ENCODE measurements at places on chromosomes 3 and 15.
A peak's percentile ranks its signal among the peaks of the same experiment; 100 is the strongest.

GRCh38 chr15:77569729-77570125, 63.0 kb downstream of the LINGO1 start:
- no peak for DNase-seq

DNA sequence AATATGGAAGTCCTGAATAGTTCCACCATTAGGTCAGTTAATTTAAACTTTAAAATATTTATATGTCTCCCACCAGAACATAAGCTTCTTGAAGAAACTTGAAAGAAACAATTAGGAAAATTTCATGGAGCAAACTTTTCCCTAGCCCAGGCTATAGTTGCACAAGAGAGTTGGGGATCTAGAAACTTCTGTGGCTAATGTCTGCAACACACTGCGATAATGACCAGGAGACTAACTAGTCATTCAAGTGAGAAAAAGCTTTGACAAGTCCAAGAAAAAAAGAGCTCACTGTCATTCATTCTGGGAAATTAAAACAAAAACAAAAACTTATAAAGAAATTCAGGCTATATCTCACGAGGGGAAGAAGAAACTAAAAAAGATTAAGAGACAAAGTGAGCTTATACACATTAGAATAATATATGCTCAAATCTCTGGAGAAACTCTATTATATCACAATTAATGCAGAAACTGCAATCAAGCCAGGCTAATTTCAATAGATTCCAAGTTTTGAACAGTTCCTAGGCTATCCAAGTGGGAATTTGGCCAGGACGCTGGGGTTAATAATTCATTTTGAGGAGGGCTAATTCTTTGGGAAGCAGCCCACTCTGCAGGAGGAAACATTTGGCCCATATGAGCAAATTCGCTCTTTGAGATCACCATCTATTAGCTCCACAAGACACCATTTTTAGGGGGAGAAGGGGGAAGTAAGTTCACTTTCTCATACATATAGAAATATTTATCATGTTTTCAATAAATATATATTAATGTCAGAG, 134.6 kb downstream of the MEIS2 start:
- no peak for DNase-seq

DNA sequence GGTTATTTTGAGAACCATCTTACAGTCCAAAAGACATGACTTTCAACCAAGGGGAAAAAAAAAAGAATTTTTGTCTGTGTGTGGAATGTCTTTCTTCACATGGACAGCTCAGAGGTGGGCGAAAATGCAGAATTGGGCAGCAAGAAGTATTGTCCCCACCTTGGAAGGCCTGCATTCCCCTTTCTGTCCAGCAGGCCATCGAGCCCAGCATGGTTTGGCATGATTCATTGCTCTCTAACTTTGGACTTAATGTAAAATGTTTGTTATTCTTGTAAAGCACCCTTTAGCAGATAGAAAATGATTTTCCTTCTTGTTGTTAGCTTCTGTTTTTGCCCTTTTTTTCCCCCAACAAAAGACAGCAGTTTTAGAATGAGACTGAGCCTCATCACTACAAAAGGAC, 12.4 kb downstream of the MYO1E start:
- DNase-seq: no peak

GRCh38 chr3:45659661-45660566, 29.3 kb upstream of the SACM1L start:
- peak; percentile 73 for DNase-seq

DNA sequence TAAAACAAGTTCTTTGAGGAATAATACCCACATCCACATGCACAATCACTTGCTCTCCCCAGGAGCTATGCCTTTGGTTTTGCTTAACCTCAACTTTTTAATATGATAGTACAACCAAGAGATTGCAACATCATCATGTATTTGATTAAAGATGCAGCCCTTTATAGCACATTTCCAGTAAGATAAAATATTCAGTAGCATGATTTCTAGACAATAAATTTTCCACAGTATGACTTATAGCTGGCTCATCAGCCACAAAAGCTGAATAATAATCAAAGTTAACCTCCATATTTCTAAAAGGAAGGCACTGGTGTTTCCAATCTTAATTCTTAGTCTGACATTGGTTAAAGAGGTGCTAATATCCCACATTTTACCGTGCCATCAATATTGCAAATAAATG, 622.5 kb downstream of the TBL1XR1 start:
- DNase-seq: no peak

GRCh38 chr3:120418446-120418845, 32.3 kb downstream of the FSTL1 start:
- DNase-seq: no peak

DNA sequence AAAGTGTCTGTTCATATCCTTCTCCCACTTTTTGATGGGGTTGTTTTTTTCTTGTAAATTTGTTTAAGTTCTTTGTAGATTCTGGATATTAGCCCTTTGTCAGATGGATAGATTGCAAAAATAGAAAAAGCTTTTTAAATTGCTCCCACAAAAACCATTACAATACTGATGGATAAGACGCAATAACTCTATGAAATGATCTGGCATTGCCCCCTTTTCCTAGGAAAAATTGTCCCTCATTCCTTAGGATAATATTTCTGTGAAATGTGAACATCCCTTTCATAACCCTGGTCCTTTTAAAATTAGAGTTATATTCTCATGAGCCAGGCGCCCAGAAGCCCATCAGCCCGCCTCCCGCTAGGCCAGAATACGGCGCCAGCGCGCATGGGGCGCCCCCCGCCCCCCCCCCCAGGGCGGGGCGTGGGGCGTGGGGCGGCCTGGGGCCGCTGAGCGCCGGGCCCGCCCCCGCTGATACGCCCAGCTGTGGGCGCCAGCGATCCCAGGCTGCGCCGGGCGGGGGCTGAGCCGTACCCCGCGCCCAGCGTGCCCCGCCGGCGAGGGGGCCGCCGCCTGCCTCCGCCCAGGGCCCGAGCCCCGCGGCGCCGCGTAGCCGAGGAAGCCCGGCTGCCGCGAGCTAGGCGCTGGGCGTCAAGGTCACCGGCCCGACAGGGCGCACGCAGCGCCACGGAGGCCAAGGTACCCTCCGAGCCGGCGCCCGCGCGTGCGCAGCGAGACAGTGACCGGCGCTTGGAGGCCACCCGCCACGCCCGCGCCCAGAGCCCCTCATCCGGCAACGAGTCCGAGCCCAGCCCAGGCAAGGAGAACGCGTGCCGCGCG, 11.1 kb upstream of the ROPN1B start:
- no peak for DNase-seq

GRCh38 chr3:124202754-124203153, 210.8 kb upstream of the ROPN1 start:
- no peak for DNase-seq

GRCh38 chr15:57026016-57026592, 107.7 kb downstream of the TCF12 start:
- DNase-seq: no peak

DNA sequence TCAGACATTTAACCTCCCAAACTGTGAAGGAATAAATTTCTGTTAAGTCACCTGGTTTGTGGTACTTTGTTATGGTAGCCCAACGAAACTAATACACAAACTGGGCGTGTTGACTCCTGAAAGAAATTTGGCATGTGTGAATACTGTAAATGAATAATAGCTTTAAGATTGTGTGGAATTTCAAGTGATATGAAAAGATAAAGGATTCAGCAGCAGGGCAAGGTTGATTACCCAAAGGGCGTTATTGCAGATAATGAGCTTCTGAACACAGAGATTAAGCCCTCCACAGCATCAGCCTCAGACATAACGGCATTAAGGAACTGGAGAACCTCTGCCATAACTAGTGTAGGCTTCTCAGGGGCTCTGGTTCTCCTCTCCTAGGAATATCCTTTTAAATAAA, 451.5 kb upstream of the NECTIN3 start:
- DNase-seq: no peak

- no peak for DNase-seq
Observed at GRCh38 chr3:12197475-12197874, 38.8 kb upstream of the TIMP4 start.

DNA sequence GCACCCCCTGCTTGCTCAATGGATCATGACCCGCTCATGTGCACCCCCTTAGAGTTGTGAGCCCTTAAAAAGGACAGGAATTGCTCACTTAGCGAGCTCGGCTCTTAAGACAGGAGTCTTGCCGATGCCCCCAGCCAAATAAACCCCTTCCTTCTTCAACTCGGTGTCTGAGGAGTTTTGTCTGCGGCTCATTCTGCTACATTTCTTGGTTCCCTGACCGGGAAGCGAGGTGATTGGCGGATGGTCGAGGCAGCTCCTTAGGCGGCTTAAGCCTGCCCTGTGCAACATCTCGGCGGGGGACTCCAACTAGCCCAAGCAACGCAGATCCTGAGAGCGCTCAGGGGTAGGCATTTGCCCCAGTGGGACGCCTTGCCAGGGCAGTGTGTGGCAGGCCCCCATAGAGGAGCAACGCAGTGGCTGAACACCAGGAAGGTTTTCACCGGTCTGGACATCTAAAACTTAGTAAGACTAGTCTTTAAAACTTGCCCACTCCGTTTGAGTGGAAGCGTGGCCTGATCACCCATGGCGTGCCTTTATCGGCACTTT, 9.5 kb downstream of the SLCO2A1 start:
- no peak for DNase-seq

GRCh38 chr15:47507221-47507985, 209.9 kb upstream of the SEMA6D start:
- DNase-seq: no peak

GRCh38 chr3:14244521-14245247, 66.1 kb downstream of the LSM3 start:
- DNase-seq: no peak

DNA sequence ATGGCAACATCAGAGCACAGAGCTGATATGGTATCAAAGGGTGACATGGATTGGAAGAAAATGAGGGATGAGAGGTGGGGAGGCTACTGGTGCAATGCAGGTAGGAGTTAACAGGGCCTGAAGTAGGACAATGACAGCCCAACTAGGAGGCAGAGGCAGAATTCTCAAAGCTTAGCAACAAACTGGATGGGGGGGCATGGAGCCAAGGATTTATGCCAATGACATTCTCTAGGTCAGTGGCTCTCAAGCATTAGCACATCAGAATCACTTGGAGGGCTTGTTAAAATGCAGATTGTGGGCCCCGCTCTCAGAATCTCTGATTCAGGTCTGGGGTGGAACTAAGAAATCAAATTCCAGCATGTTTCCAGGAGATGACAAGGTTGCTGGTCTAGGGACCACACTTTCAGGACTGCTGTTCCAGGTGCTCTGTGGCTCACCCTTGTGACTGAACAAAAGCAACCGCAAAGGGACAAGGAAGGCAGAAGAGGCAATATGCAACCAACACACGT, 98.0 kb upstream of the TNIK start:
- no peak for DNase-seq

DNA sequence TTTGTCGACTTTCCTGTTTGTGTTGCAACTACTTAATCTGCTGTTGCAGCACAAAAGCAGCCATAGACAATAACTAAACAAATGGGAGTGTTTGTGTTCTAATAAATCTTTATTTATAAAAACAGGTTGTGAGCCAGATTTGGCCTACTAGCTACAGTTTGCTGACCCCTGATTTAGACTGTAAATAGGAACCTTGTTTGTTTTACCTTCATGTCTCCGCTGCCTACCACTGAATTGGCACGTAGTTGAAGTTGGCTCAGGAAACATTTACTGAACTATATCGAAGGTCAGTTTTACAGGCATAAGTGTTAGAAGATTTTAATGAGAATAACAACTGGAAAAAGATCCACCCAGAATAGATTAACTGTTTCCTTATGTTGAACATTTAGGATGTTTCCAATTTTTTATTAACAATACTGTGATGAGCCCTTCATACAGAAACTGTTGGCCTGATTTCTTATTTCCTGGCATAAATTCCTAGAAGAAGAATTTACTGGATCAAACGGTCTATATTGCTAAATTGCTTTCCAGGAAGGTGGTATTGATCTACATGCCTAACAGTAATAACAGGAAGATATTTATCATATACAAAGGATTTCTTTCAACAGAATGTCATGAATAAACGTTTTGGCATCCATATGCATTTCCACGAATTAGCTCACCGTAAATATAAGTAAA, 156.2 kb upstream of the NR2E3 start:
- DNase-seq: no peak

DNA sequence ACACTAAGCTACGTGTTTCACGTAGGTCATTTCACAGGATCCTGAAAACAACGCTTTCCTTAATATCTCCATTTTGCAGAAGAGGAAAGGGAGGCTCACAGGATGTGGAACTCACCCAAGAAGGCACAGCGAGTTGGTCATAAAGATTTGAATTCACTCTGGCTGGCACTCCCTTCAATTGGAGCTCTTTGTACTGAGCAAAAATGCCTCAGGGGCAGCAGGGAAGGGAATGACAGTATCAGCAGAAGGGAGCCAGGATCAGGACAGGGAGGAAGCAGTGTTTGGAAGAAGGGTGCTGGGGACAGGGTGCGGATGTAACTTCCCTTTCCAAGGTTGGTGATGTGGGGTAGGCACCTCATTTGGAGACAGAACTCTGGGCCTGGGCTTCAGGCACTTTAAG, 1.1 kb upstream of the ST6GAL1 start:
- DNase-seq: no peak

GRCh38 chr3:22671848-22672247, 531.3 kb upstream of the UBE2E2 start:
- DNase-seq: no peak

DNA sequence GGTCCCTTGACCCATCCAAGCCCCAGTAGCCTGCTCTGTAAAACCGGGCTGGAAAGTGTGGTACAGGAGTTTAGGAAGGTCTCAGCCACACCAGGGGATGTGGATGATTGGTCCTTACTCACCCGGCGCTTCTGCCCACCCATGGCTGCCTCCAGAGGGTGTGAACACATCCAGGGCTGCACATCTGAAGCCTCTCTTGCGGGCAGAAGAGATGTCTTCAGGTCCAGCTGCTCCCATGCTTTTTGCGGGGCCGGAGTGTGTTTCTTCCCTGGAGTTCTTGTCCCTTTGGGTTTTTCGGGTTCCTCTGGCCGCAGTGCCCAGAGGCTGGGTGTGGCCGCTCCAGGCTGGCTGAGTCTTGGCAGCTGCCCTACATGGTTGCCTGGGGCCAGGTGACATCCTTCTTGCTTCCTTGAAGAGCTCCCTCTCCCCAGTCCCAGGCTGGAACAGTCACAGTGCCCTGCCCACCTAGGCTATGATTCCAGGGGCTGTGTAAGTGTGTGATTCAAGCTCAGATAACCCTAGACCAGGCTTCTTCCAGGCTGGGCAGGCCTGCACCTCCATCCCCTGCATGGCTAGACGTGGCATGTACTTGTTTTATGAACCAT, 33.9 kb downstream of the HDAC11 start:
- no peak for DNase-seq

DNA sequence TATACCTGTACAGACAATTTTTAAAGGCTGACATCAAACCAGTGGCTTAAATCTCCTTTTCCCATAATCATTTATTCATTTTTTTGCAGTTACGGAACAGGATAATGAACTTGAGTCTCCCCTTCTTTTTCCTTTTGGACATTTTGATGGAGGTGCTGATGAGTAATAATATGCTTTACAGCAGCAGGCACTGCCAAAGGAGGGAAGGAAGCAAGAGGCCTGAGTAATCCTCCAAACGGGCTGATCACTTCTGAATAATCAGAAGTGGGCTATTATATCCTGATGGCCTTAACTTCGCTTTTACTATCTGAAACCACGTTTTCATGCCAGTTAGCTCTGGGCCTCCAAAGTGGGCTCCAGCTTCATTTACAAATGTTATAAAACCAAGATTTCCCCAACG, 527.2 kb downstream of the FOXP1 start:
- DNase-seq: no peak

GRCh38 chr15:93202405-93202804, 113.4 kb upstream of the RGMA start:
- DNase-seq: no peak
